ENCODE measurements at places on chromosomes 11 and 22.

DNA sequence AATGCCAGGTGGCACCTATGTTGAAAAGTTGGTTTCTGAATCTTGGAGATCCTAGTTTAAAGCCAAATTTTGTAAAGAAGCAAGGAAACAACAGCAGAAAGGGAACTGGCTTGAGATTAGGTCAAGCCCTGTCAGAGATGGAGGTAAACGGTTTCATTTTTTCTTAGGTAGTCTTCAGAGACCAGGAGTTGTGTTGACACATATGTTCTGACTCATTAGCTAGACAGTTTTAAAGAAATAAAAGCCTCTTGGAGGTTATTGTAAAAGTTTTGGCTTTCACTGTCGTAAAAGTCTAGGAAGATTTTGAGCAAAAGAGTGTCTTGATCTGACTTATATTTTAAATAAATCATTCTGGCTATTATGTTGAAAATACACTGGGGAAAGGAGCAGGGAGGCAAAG lies 151.5 kb upstream of the CTSC start:
- DNase-seq = no peak

DNA sequence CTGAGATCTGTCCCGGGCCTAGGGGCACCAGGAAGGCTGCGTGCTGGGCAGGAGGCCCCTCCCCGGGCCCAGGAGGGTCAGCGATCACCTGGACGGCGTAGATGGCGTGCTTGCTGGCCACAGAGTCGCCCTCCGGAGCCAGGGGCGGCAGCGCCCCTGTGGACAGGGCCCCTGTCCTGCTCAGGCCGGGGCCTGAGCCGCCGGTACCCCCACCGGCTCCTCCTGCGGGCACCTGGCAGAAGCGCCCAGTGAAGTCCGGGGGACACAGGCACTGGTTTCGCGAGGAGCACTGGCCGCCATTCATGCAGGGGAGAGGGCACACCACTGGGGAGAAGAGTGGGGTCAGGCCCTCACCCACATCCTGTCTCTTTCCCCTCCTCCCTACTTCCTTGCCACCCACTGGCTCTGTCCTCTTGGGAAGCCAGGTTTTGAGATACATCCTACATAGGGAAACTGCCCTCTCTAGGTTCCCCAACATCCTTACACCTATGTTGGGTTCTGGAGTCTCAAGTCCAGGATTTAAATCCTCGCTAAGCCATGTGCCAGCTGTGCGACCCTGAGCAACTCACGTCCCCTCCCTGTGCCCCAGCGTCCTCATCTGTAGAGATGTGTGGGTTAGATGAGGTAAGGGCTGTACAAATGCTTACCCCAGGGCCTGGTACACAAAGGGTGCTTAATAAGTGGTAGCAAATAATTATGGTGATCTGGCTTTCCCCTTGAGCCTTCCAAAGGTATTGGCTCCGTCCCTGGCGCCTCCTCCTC lies 3.9 kb downstream of the LTBP3 start:
- DNase-seq = no peak

DNA sequence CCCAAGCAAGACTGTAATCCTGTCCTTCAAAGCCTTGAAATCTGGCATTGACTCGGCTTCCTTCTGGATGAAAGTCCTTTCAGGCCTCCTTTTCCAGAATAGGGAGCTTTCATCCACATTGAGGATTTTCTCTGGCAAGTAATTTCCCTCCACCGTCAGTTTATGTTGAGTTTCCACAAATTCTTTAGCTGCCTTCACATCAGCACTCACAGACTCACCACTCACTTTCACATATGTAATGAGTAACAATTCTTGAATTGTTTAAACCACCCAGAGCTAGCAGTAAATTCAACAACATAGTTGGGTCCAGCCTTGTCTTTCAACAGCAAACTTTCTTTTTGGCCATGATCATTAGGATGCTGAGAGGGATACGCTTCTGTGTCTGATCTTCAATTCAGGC lies 84.3 kb upstream of the PRDM11 start:
- DNase-seq = no peak

DNA sequence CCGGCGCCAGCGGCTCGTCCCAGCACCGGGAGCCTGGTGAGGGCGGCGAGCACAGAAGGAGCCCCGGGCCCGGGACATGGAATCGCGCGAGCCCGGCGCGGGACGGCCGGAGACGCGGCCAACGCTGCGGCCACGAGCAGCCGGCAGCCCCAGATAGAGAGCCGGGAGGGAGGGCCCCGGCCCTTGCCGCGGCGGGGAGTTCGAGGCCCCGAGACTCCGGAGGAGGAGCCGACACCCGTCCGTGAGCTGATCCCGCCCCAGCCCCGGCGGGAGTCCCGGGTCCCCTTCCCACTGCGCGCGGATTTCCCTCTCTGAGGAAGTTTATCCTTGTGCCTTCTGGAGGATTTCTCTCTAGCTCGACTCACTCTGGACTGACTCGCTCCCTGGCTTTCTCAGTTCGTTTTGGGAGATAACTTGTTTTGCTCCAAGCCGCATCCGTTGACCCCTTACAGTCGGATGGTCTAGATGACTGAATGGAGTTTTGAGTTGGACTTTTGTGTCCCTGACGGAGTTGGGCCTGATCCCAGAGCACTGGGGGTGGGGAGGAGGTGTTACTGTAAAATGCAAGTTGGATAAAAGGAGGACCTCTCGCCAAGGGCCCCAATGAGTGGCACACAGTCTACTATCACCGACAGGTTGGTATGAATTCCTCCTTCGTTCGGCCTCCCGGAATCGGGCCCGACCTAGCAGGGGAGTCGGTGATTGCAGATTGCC lies 585 bp downstream of the ARHGEF12 start:
- peak; percentile 34 for DNase-seq

DNA sequence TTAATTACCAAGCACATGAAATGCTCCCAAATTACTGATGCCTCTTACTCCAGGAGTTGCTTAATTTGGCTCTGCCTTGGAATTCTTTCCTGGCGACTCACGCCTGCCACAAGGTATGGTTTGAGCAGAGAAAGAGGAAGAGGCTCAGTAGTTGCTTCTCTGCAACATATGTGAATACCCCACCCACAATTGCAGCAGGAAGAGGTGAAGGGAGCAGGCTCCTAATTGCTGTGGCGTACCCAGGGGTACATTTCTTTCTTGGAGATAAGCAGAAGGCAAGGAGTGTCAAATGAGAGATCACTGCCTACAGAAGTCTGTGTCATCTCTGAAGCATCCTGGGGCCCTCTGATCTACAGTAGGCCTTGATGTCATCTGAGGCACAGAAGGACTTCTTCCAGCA lies 10.6 kb upstream of the NNMT start:
- DNase-seq = no peak

DNA sequence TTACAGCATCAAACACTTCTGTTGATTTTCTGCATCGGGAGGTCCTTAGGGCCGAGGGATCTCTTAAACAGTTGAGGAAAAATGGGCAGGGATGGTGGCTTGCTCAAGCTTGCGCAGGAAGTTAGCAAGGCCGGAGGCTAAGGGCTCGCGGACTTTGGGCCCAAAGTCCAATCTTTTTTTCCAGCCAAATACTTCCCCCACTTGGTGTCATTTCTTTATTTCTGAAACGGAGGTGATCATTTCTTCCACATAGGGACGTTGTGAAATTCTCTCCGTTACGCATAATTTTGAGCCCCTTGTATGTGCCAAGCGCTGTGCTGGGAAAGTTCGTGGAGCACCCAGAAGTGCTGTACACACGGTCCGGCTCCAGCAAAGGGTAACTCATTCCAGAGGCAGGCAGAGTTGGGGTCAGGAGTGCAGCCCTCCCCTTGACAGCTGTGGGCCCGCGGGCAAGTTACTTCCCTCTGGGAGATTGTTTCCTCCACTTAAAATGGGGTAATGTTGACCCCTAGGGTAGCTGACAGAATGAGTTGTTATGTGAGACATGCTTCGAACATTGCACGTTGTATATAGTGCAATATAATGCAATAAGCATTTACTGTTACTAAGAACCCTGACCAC lies 809 bp downstream of the MIEF1 start:
- DNase-seq = no peak

DNA sequence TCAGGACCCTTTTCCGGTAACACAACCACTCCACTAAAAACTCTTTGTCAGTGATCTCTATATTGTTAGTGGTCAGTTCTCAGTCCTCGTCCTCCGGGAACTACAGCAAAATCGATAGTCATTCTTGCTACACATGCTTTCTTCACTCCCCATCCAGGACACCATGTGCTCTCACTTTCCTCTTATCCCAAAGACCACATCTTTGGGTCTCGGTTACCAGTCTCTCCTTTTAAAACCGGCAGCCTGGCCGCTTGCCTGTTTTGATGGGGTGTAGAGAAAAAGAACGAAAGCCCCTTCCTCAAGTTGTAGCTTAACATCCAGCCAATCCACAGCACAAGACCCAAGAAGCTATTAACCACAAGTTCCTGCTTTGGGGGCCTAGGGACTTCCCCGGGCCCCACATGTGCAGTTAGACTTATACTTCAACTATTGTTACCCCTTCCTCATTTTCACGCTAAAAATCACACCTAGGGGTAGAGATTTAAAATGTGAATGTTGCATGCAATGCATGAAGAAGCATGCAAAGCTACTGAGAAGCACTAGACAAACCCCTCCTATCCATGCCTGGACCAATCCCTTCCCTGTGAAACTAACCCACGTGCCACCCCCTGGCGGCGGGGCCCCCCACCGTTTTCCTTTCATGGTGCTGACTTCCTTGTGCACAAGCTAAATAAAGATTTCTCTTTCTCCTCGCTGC lies 1.5 kb upstream of the TOLLIP start:
- peak; percentile 58 for DNase-seq

DNA sequence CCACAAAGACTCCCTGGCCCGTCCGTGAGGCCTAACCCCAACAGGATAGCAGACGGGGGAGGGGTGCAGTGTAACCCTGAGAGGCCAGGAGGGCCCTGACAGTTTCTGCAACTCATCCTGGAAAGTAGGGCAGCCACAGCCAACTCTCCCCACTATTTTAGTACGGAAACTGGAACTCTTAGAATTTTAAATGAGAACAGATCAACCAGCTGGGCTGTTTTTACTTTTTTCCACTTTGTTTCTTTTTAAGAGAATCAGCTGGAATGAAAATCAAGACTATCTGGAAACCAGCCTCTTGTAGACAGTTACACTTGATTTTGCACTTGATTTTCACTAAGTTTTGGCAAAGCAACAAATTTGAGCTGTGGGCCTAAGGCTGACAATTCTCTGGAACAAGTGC lies 42.7 kb upstream of the NRIP3 start:
- DNase-seq = no peak

DNA sequence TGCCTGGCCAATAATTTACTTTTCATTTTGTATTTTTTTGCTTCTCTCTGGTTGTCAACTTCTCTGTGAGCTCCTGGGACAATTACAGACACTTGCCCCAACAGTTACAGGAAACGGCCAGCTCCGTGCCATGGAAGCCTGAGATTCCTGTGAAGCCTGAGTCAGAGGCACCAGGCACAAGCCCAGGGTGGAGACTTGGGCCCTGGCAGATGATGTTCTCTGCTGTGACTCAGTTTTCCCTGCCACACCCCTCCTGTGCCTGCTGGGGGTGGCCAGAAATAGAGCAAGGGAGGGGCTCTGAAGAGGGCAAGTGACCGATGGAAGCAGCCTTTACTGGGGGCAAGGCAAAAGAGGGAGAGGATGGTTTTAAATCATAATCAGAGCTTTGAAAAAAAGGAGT lies 4.9 kb downstream of the ATP5MGL start:
- no peak for DNase-seq

DNA sequence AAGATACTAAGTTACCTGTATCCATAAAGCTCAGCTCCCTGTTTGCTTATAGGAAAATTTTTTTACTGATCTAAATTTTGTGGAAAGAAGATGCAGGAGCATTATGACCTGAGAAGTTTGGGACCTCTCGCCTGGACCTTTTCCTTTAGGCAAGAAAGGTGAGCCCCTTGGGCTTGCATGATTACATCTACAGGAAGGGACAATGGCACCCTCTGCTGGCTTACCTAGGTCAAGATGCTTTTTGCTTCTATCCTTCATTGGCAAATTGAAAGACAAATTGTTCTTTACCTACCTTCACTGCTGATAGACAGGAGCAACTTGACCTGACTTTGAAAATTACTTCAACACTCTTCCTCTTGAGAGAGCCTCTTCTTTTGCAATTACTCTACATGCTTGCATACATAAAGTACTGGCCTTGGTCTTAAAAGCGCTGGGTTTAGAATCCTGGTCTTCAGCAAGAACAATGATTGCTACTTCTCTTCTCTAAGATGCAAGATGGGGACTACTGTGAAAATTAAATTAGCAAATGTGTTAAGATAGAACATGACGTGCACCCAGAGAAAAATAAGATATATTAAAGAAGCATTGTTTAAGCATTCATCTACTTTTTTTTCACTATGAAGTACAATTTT lies 147.2 kb downstream of the TRPC6 start:
- DNase-seq = no peak

- no peak for DNase-seq
These were observed 144.3 kb upstream of the ANO3 start for GRCh38 chr11:26187639-26188038.

- no peak for DNase-seq
These were observed 12.5 kb downstream of the IL17REL start for GRCh38 chr22:49999946-50000586.

GRCh38 chr11:14565845-14566244 lies 45.7 kb upstream of the PSMA1 start:
- no peak for DNase-seq

DNA sequence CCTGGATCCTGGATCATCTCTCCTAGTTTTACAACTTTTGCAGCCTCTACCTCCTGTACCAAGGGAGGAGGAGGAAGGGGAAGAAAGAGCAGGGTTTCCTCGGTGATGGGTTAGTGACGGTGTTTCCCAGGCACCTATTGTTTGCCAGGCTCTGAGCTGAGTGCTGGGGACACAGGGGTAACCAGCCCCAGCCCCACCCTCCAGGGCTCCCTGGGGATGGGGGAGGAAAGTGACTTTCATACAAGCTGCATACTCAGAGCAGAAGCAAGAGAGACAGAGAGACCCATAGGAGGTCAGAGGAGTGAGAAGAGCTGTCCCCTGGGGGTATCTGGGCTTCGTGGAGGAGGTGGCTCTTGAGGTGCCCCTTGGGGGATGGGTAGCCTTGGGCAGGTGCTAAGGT lies 89.4 kb upstream of the THY1 start:
- no peak for DNase-seq

GRCh38 chr11:11311169-11311568 lies 41.9 kb downstream of the CSNK2A3 start:
- DNase-seq = no peak

- no peak for DNase-seq
These were observed 1283.7 kb upstream of the RAG2 start for GRCh38 chr11:37881741-37882140.

- DNase-seq = no peak
These were observed 346 bp downstream of the PPFIBP2 start for GRCh38 chr11:7514099-7514591.

DNA sequence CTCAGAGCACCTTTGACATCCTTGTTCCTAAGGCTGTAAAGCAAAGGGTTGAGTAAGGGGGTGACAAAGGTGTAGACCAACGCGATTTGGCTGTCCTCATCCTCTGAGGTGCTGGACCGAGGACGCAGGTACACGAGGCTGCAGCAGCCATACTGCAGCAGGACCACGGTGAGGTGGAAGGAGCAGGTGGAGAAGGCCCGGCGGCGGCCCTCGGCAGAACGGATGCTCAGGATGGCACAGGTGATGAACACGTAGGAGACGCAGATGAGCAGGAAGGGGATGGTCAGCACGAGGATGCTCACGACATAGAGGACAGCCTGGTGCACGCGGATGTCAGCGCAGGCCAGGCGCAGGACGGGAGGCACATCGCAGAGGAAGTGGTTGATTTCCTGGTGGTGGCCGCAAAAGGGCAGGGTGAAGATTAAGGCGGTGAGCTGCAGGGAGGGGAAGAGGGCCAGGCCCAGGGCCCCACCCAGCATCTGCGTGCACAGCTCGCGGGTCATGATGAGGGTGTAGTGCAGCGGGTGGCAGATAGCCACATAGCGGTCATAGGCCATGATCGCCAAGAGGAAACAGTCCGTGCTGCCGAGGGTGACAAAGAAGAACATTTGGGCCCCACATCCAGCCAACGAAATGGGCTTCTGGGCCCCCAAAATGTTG lies 632 bp downstream of the OR10Q1 start:
- no peak for DNase-seq

All from memory B cell (primary cell).